ENCODE measurements at places on chromosomes 2 and 18. TPM values are rescaled to one million over a fixed set of nuclear protein-coding genes. Genes with fewer than 3 reads are reported as not detected.
A peak's percentile ranks its signal among the peaks of the same experiment; 100 is the strongest.

CHRND gene
- not detected for total RNA-seq

DSG2 gene
- total RNA-seq = 10.8 TPM

CFAP65 gene
- total RNA-seq = 0.18 TPM

AKAIN1 gene
- not detected for total RNA-seq

CCDC68 gene
- 8.6 TPM for total RNA-seq

TEX44 gene
- not detected for total RNA-seq

PLEKHM3 gene
- 23.8 TPM for total RNA-seq

CEP76 gene
- total RNA-seq = 5.4 TPM

ZC3H6 gene
- 37.7 TPM for total RNA-seq

HAAO gene
- 14.3 TPM for total RNA-seq

LIMS3 gene
- total RNA-seq = 3.7 TPM

- DNase-seq = no peak
Measured at GRCh38 chr2:174623690-174624089, 26.1 kb upstream of the WIPF1 start.

DNA sequence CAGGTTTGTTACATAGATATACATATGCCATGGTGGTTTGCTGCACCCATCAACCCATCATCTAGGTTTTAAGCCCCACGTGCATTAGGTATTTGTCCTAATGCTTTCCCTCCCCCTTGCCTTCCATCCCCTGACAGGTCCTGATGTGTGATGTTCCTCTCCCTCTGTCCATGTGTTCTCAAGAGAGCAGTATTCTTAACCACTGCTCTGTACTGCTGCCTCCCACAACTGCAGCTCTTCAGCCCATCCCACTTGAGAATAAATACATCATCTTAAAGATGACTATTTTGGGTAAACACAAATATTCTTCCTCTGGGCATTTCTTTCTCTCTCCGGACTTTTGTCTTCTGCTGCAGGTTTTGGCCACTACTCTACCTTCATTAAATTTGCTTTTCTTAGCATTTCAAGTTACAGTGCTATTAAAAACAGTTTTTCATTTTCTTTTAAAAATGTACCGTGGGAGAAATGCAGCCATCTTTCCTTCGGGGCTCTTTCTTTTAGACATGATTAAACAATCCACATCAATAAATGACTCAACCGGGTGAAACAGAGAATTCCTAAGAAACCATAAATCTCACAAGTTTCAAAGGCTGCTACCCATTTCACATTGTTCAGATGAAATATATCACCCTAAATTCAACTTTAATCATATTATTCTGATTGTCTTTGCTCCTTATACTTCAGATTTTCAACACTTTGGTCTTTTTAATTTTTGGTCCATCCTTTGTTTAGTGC is 323.4 kb downstream of the GALNT13 start:
- DNase-seq = no peak

- no peak for DNase-seq
Measured at GRCh38 chr2:44053052-44053451, 57.3 kb upstream of the LRPPRC start.

- DNase-seq = no peak
Measured at GRCh38 chr2:68776124-68776523, 41.5 kb downstream of the ARHGAP25 start.

DNA sequence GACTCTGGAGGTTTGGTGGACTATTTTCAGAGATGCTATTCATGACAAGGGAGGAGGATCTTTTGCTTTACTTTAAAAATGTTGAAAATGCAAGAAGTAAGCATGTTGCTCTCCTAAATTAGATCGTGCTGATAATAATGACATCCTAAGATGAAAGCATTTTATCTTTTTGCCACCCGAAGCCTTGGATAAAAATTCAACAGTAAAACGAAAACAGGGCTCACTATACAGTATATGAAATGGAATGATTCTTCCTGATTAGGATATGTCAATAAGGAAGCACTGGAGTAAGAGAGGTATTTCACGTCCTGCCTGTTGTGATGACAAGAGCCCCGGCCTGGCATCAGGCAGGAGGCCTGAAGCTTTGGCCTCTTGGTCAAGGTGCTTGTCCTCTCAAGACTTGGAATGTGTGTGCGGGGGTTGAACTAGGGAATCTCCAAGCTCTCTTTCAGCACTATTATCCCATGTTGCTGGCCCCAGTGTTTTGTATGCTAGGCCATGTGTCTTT is 306.0 kb downstream of the MTX2 start:
- DNase-seq = no peak

GRCh38 chr2:8684540-8684877 is 2.7 kb downstream of the ID2 start:
- DNase-seq = no peak

GRCh38 chr2:236340251-236340650 is 76.0 kb upstream of the ASB18 start:
- DNase-seq = no peak

DNA sequence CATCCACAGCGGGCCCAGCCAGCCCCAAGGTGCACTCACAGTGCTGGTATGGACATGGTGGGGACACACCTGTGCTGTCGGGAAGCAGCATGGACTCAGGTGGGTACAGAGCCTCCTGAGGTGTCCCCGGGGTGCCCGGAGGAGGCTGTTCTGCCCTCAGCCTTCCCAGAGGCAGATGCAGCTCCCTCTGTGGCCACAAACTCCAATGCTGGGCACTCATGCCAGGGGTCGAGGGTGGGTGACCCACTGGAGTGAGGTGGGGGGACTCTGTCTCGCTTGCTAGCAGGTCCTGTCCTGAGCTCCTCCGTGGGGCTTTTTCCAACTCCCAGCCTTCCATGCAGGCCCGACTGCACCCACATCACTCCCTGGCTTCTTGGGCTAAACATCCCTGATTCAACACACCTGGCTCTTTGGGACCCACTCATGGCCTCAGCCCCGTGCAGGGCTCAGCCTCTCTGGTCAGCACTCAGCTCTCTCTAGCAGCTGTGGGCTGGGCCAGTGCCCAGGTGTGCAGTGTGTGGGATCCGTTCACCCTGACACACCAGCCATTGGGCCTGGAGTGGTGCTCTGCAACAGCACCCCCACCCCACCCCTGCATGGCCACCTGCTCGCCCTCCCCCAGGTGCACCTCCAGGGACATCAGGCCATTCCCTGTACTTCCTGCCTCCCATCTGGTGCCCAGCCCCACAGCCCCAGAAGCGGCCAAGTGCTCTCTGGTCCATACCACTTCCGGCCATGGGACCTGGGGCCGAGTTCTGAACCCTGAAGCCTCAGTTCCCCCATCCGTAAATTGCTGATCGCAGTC is 16.0 kb downstream of the RAMP1 start:
- no peak for DNase-seq

DNA sequence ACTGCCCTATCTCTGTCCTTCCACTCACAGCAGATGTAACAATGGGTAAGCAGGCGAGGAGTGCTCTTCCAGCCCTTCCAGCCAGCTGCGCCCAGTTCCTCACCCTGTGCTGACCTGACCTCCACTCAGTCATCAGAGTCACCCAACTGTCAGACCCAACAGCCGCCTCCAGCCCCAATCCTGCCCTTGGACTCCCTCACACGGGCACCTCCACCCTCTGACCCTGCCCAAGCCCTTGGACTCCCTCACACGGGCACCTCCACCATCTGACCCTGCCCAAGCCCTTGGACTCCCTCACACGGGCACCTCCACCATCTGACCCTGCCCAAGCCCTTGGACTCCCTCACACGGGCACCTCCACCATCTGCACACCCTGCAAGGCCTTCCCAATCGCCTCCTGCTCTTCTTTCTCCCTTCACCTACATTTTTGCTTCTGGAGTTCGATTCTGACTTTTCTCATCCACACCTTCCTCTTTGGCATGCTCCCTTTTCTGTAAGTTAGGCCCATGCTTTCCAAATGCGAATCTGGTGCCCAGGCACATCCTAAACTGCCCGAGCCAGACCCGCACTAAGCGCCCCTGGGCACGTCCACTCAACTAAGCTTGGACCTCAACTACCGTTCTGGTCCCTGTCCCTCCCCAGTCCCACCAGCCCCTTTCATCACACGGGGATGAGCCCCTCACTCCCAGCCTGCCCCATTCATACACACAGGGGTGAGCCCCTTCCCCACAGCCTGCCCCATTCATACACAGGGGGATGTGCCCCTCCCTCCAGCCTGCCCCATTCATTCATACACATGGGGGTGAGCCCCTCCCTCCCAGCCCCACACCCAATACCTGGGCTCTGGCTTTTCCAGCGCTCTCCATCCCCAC is 15.9 kb downstream of the EIPR1 start:
- no peak for DNase-seq

DNA sequence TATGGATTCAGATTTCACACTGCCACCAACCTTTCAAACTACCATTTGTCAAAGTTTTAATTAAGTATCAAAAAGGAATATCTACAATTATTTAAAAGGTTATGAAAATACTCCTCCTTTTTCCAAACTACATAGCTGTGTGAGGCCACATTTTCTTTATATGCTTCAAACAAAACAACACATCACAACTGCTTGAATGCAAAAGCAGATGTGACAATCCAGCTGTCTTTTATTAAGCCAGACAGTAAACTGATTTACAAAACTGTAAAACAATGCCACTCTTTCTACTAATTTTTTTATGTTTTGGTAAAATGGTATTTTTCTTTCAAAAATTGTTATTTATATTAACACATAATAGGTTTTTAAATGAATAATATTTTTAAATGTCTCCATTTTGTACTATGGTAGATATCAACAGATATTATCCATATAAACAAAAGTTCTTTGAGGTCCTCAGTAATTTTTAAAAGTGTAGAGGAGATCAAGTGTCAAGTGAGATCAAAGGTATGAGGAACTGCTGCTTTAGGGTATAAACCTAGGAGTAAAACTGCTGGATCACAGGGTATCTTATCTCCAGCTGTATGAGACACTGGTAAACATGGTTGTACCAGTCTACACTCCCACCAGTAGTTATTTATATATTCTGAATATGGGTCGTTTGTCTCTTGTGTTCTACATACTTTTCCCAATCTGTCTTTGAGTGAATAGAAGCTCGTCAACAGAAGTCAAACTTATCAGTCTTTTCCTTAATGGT is 68.8 kb upstream of the SERTAD2 start:
- no peak for DNase-seq

GRCh38 chr2:241659150-241659739 is 21.8 kb downstream of the ATG4B start:
- peak; percentile 74 for DNase-seq

DNA sequence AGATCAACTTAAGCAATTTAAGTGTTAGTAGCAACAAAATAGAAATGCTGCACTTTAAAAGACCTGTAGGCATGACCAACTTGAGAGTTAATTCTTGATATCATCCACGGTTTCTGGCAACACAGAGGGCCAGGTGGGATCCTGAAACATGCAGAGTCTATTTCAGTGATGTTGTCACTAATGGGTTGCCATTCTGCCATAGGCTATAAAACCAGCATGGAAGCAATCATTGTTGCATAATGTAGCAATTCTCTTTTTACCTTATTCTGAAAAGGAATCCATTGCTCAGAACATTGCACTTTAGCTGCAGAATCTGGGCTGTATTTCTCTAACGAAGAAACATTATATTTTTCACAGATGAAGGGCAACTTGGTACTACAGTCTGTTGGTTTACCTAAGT is 53.9 kb upstream of the CD302 start:
- DNase-seq = no peak

- no peak for DNase-seq
Measured at GRCh38 chr18:49070552-49070951, 119.8 kb upstream of the SMAD7 start.

DNA sequence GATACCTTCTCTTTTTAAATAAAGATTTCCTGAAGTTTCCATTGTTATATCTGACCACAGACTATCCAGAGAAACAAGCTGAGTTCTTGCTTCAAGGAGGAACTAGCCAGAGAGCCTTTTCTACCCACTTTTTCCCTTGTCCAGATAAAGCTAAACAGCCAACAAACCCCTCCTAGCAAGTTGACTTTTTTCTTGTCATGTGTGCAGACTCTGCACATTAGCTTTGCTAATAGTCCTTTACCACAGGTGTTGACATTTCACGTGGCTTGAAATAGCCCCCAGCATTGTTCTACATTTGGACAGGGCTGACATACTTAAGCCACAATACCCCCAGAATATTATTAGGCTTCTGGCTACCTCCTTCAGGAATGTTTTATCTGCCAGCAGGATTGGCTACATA is 40.7 kb downstream of the PCBP1 start:
- DNase-seq = no peak

GRCh38 chr2:175205523-175205922 is 24.0 kb upstream of the ATP5MC3 start:
- DNase-seq = no peak

GRCh38 chr18:38654946-38655345 is 1089.3 kb upstream of the CELF4 start:
- DNase-seq = no peak

DNA sequence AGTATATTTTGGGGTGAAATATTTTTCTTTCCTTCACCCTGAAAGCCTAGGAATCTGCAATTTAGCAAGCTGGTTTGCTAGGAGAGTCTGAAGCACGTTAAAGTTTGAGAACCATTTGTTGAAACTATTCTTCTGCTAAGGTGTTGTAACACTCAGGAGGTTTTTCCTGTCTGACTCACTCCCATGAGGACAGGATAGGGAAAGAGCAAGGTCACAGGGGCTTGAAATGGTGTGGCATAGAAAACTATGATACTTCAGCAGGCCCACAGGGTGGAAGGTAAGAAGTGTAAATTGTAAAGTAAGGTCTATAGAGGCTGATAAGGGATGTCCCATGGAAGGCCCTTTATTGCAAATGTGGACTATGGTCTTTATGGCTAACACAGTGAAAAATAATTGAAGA is 177.7 kb upstream of the ZC3H15 start:
- DNase-seq = no peak

DNA sequence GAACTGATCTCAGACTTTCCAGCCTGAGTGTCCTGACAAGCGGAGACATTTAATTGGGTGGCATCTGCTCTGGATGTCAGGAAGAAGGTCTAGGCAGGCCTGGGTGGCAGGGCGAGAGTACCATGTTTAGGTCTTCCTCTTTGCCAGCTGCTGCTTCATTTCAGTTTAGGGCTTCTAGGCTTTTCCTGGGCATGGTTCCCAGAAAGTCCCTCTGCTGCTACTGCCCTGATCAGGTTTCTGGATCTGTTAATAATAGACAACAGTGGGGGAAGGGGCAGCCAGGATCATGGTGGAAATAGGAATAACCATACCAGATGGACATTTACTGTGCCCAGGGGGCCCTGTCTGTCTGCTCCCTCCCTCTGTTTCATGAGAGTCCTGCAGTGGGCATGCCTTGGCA is 2.3 kb upstream of the PLCD4 start:
- DNase-seq = no peak

- DNase-seq = no peak
Measured at GRCh38 chr18:75154997-75155396, 53.9 kb downstream of the PTGR3 start.

- DNase-seq = peak; percentile 93
Measured at GRCh38 chr2:111120253-111121027, at the start of gene BCL2L11. Gene BCL2L11, plus strand, starts transcription at chr2:111120914. Its CDS starts 2,832 bp downstream, at chr2:111123746.

DNA sequence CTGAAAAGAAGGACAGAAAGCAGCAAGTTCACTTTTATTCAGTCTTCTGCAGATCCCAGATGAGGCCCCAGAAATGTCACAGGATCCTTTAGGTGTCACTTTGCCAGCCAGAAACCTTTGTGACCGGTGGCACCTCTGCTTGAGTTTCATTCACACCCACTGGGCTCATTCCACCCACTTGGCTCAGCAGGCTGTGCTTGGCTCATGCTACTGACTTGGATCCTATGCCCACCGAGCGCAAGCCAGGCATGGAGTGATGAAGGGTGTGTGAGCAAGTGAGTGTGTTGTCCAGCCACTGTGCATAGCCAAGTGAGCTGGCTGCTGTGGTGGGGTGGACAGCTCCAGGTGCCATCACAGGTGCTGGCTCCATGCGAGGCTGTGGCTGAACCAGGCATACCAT is 357.0 kb upstream of the GULP1 start:
- no peak for DNase-seq

All from sciatic nerve (tissue), 2 donors.